ENCODE measurements at places on chromosomes 7 and 10.

DNA sequence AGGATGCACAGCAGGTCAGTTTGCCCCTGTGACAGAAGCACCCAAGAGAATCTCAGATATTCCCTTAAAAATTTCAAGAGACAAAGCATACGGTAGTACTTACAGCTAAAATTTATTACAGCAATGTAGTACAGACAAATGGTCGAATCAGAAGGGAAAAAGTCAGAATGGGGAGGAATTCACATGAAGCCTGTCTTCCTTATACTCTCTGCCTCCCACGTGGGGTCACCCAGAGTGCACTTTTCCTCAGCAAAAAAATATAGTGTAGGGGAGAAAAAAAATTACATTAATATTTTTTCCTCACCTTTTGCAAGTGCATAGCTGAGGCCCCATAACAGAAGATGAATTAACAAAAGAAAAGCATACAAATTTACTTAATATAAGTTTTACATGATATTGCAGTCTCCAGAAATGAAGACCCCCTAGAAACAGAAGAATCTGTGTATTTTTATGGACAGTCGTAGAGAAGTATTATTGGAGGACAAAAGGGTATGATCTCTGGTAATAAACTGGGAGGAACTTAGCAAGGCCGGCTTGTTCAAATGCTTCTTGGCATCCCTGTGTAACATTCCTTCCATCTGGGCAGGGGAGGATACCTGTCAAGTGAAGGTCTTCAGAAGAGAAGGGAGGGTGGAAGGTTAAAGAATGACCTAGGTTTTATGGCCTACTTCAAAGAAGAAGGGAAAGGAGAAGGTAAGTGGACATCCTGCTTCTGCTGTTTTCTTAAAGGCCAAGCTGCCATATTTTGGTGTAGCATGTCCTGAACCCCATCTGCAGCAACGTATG is 270.6 kb upstream of the MAGI2 start:
- DNase-seq = no peak

DNA sequence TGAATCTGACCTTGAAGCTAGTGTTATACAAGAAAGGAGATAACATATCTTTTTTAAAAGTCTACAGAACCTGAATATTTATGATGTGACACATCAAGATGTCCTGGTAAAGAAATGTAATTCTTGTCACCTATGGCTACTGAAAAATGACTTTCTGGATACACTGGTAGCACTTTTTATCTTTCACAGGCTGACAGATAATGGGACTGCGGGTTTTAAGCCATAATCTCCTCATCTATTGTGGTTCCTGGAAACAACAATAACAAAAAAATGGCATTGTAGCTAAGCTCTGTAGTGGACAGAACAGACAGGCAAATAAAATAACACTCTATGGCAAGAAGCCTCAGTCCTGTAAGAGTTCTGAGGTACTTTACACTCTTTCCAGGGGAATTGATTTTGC is 31.6 kb upstream of the YAE1 start:
- no peak for DNase-seq

GRCh38 chr10:99285881-99286280 is 43.3 kb upstream of the CNNM1 start:
- DNase-seq = no peak

DNA sequence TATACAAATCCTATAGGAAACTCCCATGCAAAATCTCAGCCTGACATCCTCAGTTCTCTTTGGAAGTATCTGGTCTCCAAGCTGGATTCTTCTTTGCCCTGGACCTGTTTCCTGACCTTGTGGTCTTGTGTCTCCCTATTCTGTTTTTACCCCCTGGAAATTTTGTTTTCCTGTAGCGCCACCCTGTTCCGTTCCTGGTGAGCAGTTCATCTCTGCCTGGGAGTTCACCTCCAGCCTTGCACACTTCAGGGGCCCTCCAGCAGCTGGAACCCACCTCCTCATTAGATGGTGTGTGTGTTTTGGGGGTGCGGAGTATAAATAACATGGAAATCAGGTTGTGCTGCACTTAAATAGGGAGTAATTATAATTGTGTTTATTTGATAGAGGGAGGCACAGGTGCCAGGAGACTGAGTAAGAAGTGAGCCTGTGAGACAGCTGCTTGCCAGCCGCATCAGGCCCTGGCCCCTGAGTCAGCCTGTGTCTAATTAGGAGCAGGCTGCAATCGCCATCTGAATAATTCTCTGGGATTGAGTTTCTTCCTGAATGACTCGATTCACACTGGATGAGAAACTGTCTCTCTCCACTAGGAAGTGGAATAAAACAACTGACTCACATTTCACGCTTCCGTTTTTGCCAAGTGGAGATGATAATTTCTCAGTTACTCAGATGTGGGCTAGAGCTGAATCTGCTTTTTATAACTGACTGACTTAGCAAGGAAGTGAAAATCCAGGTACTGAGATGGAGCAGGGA is 69.4 kb upstream of the HECTD2 start:
- DNase-seq = peak; percentile 61

DNA sequence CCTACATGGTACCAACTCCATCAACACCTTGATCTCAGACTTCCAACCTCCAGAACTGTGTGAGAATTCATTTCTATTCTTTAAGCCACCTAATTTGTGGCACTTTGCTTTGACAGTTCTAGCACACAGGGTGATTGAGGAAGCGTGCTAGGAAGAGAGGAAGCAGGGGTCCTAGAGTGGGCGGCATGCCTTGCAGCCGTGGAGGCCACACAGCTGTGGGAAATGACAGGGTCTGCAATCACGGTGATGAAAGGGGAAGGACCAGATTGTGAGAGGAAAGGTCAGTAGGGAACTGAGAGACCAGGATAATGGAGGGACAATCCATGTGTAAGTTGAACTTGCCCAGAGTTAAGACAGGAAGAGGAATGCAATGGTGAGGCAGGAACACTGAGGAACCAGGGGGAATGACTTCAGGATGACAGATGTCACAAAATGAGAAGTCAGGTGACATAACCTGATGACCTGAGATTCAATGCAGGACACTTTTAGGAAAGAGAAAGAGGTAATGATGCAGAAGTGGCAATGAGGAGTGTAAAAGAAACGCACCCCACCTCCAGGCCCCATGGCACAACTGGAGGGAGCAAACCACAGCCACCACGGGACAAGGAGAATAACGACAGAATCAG is 87.3 kb upstream of the PIK3CG start:
- no peak for DNase-seq

DNA sequence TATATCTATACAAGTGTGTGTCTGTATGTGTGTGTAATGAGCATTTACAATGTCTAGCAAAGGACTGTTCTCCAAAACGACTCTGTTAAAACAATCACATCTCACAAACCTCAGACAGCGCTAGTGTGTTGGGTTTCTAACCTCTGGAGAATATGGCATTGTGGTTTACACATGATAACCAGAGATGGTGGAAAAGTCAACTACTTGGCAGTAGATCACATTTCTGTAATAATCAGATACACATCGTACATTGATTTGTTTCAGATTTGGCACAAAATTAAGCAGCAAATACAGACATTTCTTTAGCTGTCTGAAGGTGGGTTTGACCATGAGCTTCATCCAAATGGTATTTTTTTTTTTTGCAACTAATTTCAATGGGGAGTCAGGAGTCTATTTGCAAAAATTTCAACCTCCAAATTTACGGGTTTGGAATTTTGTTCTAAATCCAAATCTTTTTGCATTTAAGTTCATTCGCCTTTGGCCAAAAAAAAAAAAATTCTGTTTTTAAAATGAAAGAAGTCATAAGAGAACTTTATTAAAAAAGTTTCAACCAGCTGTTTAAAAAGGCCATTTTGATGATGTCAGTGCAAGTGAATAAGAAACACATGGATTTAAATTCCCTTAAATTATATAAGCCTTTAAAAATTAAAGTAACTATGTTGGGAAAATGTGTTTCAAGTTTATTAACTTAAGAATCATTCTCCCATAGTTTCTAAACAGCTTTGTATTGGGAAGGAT is 127.8 kb downstream of the TMEM26 start:
- no peak for DNase-seq

All from lung microvascular endothelial cell (primary cell).